ENCODE measurements at places on chromosomes 13 and 19. TPM values are rescaled to one million over a fixed set of nuclear protein-coding genes. Genes with fewer than 3 reads are reported as not detected.

The IGSF23 gene
- not detected for polyA plus RNA-seq

The CDX2 gene
- polyA plus RNA-seq = 146 TPM

The DZIP1 gene
- polyA plus RNA-seq = 3.6 TPM

The PRR22 gene
- 0.60 TPM for polyA plus RNA-seq

The CCDC122 gene
- 7.4 TPM for polyA plus RNA-seq

The ZNF681 gene
- 1.2 TPM for polyA plus RNA-seq

The BRCA2 gene
- polyA plus RNA-seq = 0.23 TPM

The ADAMTSL5 gene
- polyA plus RNA-seq = 1.6 TPM

The CRB3 gene
- polyA plus RNA-seq = 145 TPM

The FAAP24 gene
- polyA plus RNA-seq = 4.2 TPM

The MAP2K2 gene
- polyA plus RNA-seq = 278 TPM

The ZNF471 gene
- 0.23 TPM for polyA plus RNA-seq

The ETFB gene
- 361 TPM for polyA plus RNA-seq

The SULT2A1 gene
- 0.07 TPM for polyA plus RNA-seq

The SIAH3 gene
- polyA plus RNA-seq = not detected

The SOHLH2 gene
- not detected for polyA plus RNA-seq

The SLC27A1 gene
- 3.6 TPM for polyA plus RNA-seq

The JSRP1 gene
- 1.6 TPM for polyA plus RNA-seq

The CYP4F22 gene
- polyA plus RNA-seq = 0.07 TPM

The OR4F17 gene
- polyA plus RNA-seq = not detected

The SMIM7 gene
- polyA plus RNA-seq = 88.5 TPM

The C5AR2 gene
- 0.69 TPM for polyA plus RNA-seq

The ZNF90 gene
- 1.8 TPM for polyA plus RNA-seq

The NTN5 gene
- polyA plus RNA-seq = not detected

The RUBCNL gene
- 7.6 TPM for polyA plus RNA-seq

The SKA3 gene
- 2.5 TPM for polyA plus RNA-seq

The CYP4F2 gene
- 1.2 TPM for polyA plus RNA-seq

The ZNF829 gene
- polyA plus RNA-seq = 1.3 TPM

The CEACAM16 gene
- not detected for polyA plus RNA-seq

The NAPA gene
- 109 TPM for polyA plus RNA-seq

Data from sigmoid colon (tissue), 7 donors.